Activated CD4-positive, alpha-beta T cell treated with anti-CD3 and anti-CD28 coated beads, Interleukin-2, Interleukin-6, amounts not matched to agents 100 ng/mL and 50 ng/mL, durations not matched to agents 16 hours and 8 hours (primary cell): ENCODE measurements at places on chromosomes 3 and 15.

- DNase-seq = no peak
These were observed 11.8 kb downstream of the CD276 start for GRCh38 chr15:73695773-73696640.

- DNase-seq = no peak
These were observed 278.2 kb downstream of the CTNNB1 start for GRCh38 chr3:41477399-41478014.

DNA sequence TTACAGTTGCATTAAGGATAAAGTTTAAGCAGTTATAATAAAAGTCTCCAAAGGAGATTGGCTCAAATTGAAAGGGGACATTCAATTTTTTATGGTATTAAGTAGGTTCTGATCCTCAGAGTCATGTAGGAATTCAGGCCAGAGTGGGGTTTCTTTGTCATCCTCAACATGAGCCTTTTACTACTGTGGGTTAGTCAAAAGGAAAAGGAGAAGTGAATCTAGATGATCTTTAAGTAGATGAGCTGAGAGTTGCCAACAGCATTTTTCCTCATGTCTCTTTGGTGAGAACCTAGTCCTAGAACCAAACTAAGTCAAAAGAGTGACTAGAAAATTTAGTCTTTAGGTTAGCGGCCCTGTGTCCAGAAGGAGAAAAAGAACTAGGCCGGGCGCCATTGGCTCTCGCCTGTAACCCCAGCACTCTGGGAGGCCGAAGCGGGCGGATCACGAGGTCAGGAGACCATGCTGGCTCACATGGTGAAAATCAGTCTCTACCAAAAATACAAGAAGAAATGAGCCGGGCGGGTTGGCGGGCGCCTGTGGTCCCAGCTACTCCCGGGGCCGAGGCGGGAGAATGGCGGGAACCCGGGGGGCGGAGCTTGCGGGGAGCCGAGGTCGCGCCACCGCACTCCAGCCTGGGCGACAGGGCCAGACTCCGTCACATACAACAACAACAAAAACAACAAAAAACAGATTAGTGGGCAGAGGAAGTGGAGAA, 4.2 kb upstream of the CHL1 start:
- DNase-seq = no peak

DNA sequence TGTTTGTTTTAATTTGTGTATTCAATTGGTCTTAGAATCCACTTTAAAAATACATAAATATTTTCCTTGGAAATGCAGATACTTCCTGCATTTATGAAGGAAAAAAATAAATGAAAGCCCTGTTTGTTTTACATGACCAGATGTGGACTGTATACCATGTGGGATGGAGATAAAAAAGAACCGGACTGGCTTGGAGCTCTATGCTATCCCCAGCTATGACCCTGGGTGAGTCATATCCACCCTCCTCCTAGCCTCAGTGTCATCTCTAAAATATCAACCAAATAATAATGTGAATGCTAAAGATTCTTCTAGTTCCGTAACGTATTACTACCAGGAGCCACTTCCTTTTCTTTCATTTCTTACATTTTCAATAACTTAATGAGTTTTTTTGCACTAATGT, 44.5 kb upstream of the PDZRN3 start:
- no peak for DNase-seq

DNA sequence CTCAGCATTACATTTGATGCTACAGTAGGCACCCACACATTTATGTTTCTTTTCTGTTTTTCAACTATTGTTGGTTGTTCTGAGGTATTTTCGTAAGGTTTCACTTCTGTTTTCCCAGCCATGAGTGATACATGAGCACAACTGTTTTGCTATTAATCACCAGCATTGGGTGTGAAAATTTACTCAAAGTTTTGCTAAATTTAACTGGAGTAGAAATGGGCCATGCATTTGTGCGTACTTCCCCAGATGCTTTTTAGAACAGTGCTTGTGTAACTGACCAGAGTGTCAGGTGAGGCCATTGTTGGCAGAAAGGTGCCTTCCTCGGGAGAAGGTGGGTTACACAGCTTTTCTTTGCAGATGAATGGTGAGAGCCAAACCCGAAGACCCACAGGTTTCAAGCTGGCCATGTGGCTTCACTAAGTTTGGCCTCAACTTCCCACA, 70.4 kb downstream of the ST6GAL1 start:
- peak; percentile 85 for DNase-seq

- DNase-seq = no peak
These were observed 53.9 kb upstream of the NR2F2 start for GRCh38 chr15:96276438-96277210.
